Skin of body (tissue), 3 donors: ENCODE measurements at places on chromosomes 6 and 20. TPM values are rescaled to one million over a fixed set of nuclear protein-coding genes. Genes with fewer than 3 reads are reported as not detected.

- DNase-seq, result no peak
Measured at GRCh38 chr20:16537918-16538317, 35.3 kb downstream of the KIF16B start.

DNA sequence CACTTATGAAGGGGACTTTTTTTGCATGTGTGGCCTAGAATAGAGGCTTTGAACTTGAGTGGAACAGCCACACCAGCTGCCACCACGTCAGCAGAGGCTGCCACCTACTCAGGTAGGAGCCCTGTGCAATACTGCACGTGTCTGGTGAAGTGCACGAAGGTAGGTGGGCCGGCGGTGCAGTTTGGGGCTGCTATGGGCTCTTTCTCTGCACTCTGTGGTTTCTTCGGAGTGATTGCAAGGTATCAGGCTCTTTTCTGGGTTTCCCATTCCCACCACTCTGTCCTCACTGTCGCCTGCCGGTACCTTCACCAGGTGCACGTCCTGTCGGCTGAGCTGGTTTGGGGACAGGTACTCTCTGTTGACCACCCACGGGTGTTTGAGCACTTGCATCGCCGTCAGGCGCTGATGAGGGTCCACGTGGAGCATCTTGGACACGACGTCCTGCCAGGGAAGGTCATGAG, 30.8 kb upstream of the MPC1 start:
- no peak for DNase-seq

DNA sequence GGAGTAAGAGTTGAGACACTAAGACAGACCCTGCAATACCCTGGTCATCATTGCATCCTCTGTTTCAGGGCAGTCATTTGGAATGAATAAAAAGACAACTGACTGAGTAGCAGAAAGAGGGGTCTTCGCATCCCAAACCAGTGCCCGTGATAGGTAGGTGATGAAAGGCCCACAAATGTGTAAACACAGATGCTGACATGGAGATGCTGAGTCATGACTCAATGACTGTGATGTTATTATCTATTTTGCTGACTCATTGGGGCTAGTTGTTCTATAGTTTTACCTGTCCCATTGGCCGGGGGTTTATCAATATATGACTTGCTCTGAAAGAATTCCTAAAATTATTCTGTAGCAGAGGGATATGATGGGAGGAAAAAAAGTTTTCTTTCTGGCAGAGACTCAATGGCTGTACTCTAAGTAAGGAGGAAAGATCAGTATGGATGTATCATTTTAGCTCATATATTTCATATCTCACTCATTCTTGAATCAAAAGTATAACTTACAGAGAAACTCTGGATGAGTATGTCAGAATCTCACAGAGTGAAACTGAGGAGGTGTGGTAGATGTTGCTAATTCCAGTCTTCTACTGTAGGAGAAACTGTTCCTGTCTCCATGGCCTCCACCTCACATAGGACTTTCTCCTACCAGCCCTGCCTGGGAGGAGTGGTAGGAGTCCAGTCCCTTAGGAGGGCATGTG, 119.9 kb upstream of the PREP start:
- no peak for DNase-seq

The EDN1 gene
- total RNA-seq, result 6.3 TPM

The TCF21 gene
- total RNA-seq, result not detected

The DLK2 gene
- 2.7 TPM for total RNA-seq

The CRISP3 gene
- 7.4 TPM for total RNA-seq
